Stimulated activated CD4-positive, alpha-beta T cell treated with anti-CD3 and anti-CD28 coated beads, Interleukin-15, amount 100 ng/mL, for 1 hour (primary cell): ENCODE measurements at places on chromosomes 2 and 18.

GRCh38 chr2:8976442-8977259, 26.8 kb downstream of the MBOAT2 start:
- DNase-seq: no peak

- DNase-seq: no peak
Observed at GRCh38 chr18:12749121-12749520, 46.3 kb downstream of the PSMG2 start.

DNA sequence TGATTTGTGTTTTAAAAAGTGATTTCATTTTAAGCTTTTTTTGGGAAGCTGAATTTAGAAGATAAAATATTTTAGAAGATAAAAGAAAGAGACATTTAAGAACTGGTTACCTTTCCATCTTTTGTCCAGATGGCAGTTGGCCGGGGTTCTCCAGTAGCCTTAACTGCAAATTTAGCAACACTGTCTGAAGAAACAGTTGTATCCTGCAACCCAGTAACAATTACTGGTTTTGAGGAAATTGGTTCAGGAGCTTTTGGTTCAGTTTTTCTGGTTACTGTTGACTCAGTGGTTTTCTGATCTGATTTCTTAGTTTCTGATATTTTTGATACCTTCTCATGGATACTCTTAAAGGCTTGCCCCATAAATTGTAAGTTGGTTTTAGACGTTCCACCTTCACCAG, 49.9 kb downstream of the PLEKHA3 start:
- no peak for DNase-seq

DNA sequence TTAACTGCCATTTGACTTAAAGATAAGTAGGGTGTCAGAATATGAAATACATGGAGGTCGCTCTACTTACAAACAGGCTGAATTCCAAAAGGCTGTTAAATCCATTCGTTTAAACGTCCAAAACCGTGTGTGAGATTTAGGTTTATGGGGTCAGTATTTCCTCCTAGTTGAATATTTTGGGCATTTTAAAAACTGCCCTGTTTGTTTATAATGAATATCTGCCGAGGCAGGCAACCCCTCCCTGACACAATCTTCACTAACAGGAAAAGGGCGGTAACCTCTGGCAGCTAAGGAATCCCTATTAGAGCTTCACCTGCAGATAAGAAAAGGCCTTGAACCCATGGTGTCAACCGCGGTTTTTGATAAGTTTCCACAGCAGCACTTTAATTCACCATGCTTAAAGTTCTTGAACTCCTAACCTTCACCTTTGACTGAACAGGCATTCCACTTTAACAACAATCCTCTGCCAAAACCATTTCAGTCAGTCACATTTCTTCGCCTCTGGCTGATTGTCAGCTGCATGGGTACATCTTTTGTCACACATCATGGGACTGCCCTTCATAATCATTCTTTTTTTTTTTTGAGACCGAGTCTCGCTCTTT, 17.8 kb downstream of the TRAK2 start:
- no peak for DNase-seq

DNA sequence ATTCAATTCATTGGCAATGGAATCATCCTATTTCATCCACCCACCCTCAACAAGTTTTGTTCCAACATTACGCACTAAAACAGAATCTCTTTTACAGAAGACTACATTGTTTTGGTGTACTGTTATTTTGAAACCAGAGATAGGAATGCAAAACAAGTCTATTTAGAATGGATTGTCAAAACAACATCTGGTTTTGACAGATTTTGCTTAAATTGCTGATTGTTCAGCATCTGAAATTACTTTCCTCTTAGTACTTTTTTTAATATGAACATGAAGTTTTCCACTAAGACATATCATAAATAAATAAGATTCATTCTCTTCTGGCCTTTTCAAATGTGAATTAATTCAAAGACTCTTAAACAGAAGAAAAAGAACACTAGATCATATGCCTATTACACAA, 323.9 kb upstream of the TFPI start:
- DNase-seq: no peak

DNA sequence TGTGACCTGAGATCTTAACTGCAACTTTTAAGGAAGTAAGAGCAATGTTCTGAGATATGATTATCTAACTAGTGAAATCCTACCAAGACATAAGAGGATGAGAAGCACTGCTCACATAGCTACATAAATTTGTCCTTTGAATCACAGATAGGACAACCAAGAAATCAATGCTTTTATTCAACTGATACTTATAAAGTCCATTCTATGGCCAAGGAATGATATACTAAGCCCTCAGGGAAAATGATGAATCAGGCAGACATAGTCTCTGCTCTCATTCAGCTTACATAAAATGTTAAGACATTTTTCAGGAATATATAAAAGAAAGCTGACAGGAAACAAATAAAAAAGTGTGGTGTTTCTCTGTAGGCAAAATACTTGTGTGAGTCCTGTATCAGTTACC, 39.1 kb downstream of the PGAP1 start:
- no peak for DNase-seq

DNA sequence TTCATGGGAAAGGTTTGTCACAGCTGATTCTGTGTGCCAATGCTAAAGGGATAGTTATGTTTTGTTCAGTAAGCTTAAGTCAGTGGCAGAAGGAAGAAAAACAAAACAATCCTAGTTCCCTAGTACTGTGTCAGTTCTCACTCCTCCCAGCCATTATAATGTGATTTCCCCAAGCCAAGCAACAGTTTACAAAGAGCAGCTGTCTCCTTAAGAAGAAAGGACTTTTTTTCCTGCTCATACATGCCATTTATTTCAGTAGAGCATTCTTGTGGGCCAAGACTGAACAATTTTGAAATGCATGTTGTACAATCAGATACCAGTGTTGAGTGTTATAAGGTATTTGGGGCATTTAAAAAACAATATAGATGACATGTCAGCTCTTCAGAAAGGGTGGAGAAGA, 52.1 kb downstream of the NEMP2 start:
- DNase-seq: no peak

- DNase-seq: no peak
Observed at GRCh38 chr18:5513947-5514346, 29.9 kb downstream of the EPB41L3 start.
